ENCODE measurements at places on chromosomes 11 and 22. TPM values are rescaled to one million over a fixed set of nuclear protein-coding genes. Genes with fewer than 3 reads are reported as not detected.

The ANO3 gene
- total RNA-seq, result 1.2 TPM

The PYGM gene
- total RNA-seq, result 15.1 TPM

The SLC22A12 gene
- not detected for total RNA-seq

The CHST1 gene
- 2.7 TPM for total RNA-seq

The APOL4 gene
- 33.9 TPM for total RNA-seq

The TBCEL gene
- 57.0 TPM for total RNA-seq

The ZNRF3 gene
- total RNA-seq, result 7.4 TPM

The P4HA3 gene
- 1.0 TPM for total RNA-seq

The CNGA4 gene
- not detected for total RNA-seq

The SEPTIN5 gene
- total RNA-seq, result 25.6 TPM

The CALCB gene
- 0.42 TPM for total RNA-seq

The SLC7A4 gene
- 0.42 TPM for total RNA-seq
